AG08395 (cell line): ENCODE measurements at places on chromosomes 7 and 10.
A peak's percentile ranks its signal among the peaks of the same experiment; 100 is the strongest.

- DNase-seq: no peak
Measured at GRCh38 chr7:90701021-90701420, 104.9 kb downstream of the CDK14 start.

- no peak for DNase-seq
Measured at GRCh38 chr7:26584987-26585665, 279.3 kb downstream of the SKAP2 start.

DNA sequence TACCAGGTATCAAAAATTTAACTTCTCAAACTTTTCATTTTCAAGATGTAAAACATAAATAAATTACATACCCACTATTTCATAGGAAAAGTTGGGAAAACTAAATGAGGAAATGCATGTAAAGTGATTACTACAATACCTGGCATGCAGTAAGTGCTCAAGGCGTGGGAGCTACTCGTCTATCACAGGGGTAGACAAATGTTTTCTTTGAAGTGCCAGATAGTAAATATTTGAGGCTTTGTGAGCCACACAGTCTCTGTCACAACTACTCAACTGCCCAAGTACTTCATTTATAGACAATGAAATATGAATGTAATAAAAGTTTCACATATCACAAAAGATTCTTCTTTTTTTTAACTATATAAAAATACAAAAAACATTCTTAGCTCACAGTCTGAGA, 96.4 kb upstream of the PCGF5 start:
- no peak for DNase-seq

GRCh38 chr10:3103646-3104045, 36.3 kb downstream of the PFKP start:
- no peak for DNase-seq

DNA sequence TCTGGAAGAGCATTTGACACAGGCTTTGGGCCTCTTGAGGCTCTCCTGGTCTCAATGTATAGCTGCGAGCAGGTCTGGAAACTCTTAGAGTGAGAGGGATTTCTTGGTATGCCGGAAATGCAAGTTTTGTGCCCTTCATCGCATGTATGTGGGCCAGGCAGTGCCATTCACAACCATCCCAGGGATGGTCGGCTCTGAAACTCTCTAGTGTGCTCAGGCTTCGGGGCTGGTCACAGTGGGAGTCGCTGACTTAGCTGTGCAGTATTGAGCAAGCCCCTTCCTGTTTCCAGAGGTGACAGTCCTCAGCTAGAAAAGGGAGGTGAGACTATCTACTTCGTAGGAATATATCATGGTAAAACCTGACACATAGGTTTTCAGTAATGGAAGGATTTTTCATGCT, 2.0 kb upstream of the AOAH start:
- DNase-seq: no peak

GRCh38 chr10:67665491-67665890, 30.5 kb downstream of the CTNNA3 start:
- DNase-seq: no peak

GRCh38 chr10:103367379-103367781, 396 bp upstream of the TAF5 start:
- DNase-seq: no peak

- peak; percentile 86 for DNase-seq
Measured at GRCh38 chr10:121974535-121975294, at the start of gene NSMCE4A. NSMCE4A (minus strand) TSS chr10:121975217; CDS start chr10:121975165, 52 bp downstream.

- DNase-seq: peak; percentile 17
Measured at GRCh38 chr7:120725376-120726039, 132.4 kb downstream of the TSPAN12 start.

- DNase-seq: no peak
Measured at GRCh38 chr7:21743493-21743892, 200.7 kb downstream of the DNAH11 start.

- DNase-seq: no peak
Measured at GRCh38 chr10:113534423-113534822, 18.4 kb upstream of the HABP2 start.

DNA sequence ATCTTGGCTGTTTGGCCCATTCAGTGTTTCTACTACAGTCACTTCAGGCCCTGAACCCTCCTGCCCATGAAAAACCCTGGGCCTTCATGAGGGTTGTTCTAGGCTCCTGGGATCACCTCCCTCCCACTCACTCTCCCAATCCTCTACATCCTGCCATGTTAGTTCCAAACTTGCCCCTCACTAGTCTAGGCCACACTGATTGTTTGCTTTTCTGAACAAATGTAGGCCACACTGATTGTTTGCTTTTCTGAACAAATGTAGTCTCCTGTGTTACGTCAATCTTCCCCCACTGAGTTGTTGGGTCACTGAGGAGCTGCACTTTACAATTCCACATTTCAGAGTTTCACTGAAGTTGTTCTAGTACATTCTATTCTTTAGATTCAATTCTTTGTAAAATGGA, 5.3 kb upstream of the ALDH18A1 start:
- no peak for DNase-seq

- no peak for DNase-seq
Measured at GRCh38 chr7:422886-423225, 96.8 kb downstream of the PDGFA start.

DNA sequence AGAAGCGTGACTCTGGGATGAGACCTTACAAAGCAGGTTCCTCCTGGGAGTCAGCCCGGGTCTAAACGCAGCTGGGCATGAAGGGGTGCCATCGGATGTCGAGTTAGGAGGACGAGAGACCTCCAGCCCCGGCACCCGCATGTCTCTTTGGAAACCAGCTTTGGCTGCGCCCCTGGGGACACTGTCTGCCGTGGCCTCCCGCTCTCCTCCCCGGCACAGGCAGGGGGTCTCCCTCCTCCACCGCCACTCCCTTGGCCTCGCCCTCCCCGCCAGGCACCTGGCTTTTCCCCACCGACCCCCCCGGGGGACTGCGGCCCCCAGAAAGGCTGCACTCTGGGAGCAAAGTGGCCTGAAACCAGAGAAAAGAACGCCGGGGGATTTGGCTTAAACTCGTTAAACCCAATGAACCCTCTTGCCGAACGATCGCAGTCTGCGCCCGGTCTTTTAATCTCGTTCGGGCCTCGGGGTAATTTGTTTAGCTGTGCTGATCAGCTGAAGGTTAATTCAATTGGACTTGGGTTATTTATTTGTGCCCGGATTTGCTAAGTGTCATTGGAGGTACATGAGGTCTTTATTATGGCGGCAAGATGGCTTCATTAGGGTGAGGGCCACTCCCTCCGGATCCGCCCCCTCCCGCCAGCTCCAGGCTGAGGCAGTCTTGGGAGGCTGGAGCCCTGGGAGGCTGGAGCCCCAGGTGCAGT, 16.4 kb upstream of the PSMG3 start:
- no peak for DNase-seq

DNA sequence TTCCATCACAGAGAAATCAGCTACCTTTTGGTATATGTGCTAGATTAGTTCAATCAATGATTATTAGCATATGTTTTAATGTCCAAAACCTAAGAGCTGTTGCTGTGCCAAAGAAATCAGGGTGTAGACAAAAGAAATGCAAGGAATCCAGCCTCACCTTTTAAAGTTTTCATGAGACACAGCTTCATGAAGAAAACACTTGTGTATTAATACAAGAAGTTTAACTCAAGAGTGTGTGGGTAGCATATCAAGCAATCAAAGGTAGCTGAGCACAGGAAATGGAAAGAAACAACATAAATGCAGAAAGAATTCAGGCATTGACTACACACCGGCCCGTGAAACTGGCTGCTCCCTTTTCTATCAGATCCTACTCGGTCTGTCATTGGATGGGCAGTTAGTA, 76.0 kb upstream of the CAV2 start:
- DNase-seq: no peak

DNA sequence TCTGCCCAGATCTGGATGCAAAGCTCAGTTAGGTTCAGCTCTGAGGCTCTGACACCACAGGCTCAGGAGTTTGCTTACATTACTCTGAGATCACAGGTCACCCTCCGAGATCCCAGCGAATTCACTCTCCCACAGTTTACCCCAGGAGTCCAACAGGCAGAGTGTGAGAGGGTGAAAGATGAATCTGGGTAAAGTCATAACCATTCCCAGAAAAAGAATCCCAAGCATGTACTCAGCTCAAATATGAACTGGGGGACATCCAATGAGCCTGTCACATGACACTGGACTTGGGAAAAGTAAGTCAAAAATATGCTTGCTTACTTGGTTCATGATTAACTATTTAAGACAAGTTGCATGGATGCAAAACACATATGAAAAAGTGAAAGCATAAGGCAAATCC, 110.3 kb upstream of the ARID5B start:
- peak; percentile 26 for DNase-seq

- no peak for DNase-seq
Measured at GRCh38 chr10:35762311-35763030, 120.4 kb upstream of the FZD8 start.

DNA sequence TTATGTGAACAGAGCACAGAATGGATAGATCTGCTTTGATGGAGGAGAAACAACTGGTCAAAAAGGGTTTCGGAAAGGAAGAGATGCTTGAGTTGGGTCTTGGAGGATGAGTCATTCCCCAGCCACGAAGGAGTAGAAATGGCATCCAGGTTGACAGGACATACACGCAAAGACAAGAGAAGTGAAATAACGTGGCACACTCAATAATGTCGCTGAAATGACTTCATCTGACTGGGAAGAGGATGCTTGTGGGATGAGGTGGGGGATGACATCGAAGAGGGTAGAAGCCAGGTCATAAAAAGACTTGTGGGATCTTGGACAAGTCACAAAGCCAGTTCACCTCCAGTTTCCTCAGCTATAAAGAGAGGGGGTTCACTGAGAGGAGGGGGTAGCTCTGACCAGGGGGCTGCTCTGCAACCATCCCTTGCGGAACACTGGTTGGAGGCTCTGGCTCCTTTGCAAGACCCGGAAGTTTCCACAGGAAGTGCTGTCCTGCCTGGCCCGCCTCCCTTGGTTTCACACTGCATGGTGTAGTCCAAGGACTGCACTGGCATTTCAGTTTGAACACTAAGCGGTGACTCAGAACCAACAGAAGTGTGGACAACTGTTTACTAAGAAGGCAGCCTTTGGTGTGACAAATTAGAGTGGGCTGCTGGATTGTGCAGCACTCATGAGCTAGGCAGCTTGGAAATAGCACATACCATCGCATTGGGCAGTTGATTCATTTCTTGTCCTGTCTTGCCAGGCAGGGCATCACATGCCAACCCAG, 189.9 kb upstream of the ADO start:
- DNase-seq: peak; percentile 65

GRCh38 chr7:130960208-130960988, 226.4 kb upstream of the KLF14 start:
- peak; percentile 83 for DNase-seq

- no peak for DNase-seq
Measured at GRCh38 chr7:125241548-125241947, 311.9 kb upstream of the POT1 start.

GRCh38 chr10:91077549-91078071, 142.9 kb upstream of the PCGF5 start:
- no peak for DNase-seq

DNA sequence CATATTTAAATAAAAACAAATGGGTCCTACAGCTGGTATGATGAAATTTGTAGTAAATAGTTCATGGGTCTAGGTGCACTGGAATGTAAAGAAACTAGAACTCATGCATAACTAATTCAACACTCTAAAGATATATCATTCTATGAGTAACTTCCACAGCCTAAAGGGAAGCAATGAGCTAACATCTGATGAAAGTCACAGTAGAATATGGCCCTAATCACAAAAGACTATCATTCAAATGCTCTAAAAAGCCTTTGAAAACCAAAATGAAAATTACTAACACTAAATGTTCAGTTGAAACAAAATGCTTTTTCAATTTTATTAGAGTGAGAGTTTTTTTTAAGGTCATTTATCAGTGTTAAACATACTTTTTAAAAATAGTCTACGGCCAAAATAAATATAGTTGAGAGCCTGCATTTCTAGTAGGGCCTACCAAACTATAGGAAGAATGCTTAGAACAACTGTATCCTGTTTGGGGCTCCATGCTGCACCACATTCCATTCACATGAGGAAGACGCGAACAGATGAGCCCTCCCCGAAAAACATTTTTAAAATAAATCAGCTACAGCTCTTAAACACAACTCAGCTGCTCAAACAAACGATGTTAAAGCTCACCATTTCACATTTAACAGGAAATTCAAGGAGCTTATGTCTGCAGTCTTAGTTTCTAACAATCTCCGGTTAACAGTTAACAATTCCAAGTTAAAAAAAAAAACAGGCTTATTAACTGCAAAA, 134.5 kb downstream of the NRBF2 start:
- peak; percentile 49 for DNase-seq

- DNase-seq: no peak
Measured at GRCh38 chr7:138151731-138152577, 75.7 kb downstream of the AKR1D1 start.

- DNase-seq: no peak
Measured at GRCh38 chr10:13347043-13347499, 1.0 kb downstream of the SEPHS1 start.

GRCh38 chr10:86225103-86225782, 141.4 kb downstream of the GRID1 start:
- DNase-seq: peak; percentile 83

GRCh38 chr10:69740126-69740525, 61.6 kb upstream of the COL13A1 start:
- DNase-seq: no peak

DNA sequence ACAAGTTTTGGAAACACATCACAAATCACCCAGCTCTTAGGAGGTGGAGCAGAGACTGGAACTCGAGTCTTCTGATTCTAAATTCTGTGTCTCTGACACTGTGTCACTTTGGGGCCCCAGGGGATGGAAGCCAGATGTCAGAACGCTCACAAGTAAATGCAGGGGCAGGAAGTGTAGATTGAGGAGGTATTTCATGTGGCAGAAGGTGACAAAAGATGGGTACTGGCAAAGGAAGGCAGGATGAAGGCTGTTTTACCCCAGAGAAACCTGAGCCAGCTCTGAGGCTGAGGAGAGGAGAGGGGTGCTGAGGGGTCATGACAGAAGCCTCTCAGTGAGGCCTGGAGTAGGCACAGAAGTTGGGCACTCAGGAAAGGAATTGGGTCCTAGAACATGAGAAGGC, 6.0 kb upstream of the PURB start:
- no peak for DNase-seq

DNA sequence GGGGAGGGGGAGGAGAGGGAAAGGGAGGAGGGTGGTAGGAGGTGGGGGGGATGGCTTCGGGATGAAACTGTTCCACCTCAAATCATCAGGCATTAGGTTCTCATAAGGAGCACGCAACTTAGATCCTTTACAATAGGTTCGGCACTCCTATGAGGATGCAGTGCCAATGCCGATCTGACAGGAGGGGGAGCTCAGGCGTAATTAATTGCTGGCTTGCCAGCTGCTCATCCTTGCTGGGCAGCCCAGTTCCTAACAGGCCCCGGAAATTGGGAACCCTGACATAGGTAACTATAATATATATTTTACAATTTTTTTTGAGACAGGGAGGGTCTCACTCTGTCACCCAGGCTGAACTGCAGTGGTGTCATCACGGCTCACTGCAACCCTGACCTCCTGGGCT, 118.8 kb upstream of the SFMBT2 start:
- no peak for DNase-seq
